ENCODE measurements at places on chromosomes 3 and 15.
A peak's percentile ranks its signal among the peaks of the same experiment; 100 is the strongest.

DNA sequence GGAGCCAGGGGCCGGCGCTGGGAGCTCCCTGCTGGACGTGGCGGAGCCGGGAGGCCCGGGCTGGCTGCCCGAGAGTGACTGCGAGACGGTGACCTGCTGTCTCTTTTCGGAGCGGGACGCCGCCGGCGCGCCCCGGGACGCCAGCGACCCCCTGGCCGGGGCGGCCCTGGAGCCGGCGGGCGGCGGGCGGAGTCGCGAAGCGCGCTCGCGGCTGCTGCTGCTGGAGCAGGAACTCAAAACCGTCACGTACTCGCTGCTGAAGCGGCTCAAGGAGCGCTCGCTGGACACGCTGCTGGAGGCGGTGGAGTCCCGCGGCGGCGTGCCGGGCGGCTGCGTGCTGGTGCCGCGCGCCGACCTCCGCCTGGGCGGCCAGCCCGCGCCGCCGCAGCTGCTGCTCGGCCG, 1.5 kb downstream of the SMAD6 start:
- no peak for DNase-seq

GRCh38 chr3:9033867-9034266, 70.6 kb upstream of the RAD18 start:
- no peak for DNase-seq

GRCh38 chr3:188624828-188625227, 470.9 kb downstream of the LPP start:
- DNase-seq = no peak

- no peak for DNase-seq
Observed at GRCh38 chr3:113240841-113241240, 29.5 kb downstream of the BOC start.

- no peak for DNase-seq
Observed at GRCh38 chr15:76844096-76844495, 61.0 kb downstream of the SCAPER start.

GRCh38 chr3:15601399-15602145, at the start of the genes BTD and HACL1:
BTD (plus strand) TSS chr3:15601745; CDS start chr3:15635440, 33,695 bp downstream.
HACL1 (minus strand) TSS chr3:15601569; CDS start chr3:15601463, 106 bp downstream.
- DNase-seq = peak; percentile 96

- DNase-seq = no peak
Observed at GRCh38 chr3:108554913-108555571, 34.2 kb downstream of the CIP2A start.

GRCh38 chr3:130395331-130395730, 49.9 kb downstream of the COL6A5 start:
- DNase-seq = no peak

DNA sequence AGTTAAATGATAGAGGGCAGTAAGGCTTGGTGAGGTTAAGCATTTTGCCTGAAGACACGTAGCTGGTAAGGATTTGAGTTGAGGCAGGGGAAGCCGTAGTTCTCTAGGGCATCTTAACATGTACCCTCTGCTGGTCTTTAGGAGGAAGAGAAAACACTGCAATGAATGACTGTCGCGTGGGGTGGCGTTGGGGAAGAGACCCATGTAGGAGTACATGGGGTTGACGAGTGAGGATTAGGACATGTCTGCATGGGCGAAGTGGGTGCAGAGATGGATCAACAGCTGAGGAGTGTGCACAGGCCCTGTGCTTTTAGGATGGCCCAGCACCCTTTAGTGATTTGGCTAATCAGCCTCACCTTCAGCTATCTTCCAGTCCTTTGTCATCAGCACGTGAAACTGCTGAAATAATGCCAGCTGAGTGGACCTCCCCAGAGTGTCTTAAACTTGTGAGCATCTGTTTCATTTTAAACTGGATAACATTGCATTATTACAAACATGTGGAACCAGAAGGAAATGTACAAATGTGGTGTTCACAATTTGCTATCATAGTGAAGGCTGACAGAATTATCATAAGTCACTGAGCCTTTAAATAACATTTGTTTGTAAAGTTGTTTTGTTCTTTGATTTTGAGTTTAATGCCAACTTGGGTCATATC, 15.3 kb downstream of the P2RY14 start:
- no peak for DNase-seq

- DNase-seq = no peak
Observed at GRCh38 chr3:58375254-58375653, 42.6 kb downstream of the PXK start.

- DNase-seq = no peak
Observed at GRCh38 chr15:92277776-92278175, 115.9 kb upstream of the ST8SIA2 start.

GRCh38 chr3:13080591-13080990, 7.4 kb upstream of the IQSEC1 start:
- DNase-seq = no peak

GRCh38 chr3:138767498-138768104, 67.1 kb downstream of the PIK3CB start:
- no peak for DNase-seq

GRCh38 chr3:144142151-144142840, 170.7 kb downstream of the DIPK2A start:
- no peak for DNase-seq

DNA sequence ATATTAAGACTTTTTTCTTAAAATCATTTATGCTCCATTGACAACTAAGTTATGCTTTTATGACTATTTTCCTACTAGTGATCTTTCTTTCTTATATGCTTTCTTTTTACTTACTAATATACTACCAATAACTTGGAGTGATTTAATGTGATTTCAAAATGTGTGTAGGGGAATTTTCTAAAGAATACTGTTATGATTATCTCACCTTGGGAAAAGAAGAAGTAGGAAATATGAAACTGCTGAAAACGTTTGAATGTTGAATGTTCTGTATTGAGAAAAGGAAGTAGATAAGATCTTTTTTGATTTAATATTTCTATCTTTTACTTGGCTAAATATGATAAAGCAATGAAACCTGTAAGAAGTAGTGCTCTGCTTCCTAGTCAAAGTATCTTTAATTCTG, 7.8 kb upstream of the CD200R1 start:
- no peak for DNase-seq

DNA sequence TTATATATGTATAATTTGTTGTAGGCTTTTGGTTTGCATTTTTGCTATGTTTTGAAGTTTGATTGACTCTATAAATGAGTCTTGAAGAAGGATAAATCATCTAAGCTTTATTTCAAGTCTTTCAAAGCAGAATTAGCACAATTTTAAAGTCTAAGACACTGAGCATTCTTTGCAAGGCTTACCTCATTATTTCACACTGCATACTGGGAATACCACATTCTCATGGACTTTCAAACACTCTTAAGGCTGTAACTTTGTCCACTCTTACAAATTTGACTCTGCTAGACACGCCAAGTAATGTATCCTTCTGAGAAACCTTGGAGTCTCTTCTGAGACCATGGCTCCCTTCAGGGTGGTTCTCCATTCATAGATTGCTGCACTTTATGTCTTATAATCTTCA, 281.3 kb upstream of the COL8A1 start:
- no peak for DNase-seq

DNA sequence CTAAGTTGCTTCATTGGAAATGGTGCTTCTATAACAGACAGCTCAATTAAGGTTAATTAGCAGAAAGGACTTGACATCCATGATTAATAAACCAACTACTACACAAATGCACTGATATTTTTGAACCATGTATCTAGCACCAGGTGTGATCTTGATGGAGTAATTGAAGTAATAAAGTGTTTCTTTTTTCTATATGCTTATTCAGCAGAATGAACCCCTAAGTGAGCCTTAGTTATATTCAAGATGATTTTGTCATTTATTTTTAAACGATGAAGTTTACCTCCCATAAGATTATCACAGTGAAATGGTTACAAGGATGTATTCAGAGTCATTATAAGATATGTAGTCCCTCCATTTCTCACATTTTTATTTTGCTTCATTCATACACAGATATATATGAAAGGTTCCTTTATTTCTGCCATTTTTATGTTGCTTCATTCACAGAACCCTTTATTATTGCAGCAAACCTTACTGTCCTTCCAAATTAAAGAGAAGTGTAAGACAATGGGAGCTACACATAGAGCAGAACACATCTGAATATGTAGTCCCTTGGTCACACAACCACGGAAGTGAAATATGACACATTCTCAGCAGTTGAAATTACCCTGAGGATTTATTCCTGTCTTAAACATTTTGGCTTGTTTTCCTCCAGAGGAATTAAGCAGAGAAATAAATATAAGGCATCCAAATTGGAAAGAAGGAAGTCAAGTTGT, 295.0 kb downstream of the RAP2B start:
- no peak for DNase-seq

DNA sequence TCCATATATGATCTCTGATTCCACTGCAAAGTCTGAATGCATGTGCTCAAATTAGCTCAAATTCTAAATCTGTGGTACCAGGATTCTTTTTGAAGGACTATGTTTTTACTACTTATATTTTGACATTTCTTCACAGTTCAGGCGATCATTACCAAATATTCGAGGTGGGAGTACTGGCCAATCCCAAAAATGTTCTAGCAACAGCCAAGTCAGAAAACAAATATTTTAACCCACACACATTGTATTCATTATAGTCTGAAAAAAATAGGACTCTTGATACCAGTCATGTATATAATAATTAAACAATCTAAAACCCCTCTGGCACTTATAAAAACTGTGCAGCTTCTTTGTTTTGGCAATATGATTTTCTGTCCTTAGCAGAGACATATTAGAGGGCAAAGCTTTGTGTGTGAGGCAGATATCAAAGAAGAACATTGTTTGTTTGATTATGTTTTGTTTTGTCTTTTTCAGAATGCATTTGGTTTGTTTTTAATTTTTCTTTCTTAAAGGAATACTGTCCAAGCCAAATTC, 37.4 kb downstream of the FGF7 start:
- no peak for DNase-seq

GRCh38 chr15:78629031-78629715, 8.4 kb upstream of the CHRNA3 start:
- DNase-seq = no peak

- DNase-seq = no peak
Observed at GRCh38 chr3:46932455-46933225, 43.9 kb downstream of the CCDC12 start.

DNA sequence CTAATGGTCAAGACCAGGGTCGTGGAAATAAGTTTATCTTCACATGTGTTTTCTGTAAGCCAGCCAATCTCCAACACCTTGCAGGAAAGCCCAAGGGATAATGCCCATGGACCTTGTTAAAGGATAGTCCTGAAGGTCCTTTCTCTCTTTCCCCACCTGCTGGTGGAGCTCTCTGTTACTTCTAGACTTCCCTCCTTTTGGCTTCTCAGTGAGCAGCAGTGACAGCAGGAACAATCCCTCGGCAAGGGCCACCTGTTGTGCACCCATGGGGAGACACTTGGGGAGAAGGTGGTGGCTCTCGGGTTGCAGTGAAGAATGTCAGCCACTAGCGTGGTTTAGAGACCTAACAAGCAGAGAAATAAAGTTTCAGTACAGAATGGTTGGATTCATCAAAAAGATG, 84.0 kb upstream of the OSBPL11 start:
- no peak for DNase-seq

GRCh38 chr3:55584030-55584429, 96.9 kb upstream of the WNT5A start:
- DNase-seq = no peak

DNA sequence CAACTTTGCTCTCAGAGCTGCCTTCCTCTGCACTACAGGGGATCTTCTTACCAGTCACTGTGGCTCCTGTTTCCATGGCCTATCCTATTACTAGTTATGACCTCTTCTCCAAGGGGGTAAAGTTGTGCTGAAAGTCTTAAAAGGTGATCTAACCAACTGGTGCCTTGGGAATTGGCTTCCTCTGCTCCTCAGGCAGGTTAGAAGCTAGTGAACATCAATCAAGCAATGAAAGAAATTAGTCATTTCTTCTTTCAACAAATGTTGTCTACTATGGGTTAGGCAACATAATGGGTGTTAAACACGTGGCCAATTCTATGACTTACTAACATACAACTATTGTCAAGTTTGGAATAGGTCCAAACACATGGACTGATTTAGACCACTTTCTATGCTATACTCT, 571.4 kb upstream of the NAALADL2 start:
- DNase-seq = no peak

GRCh38 chr15:78842519-78842918, 30.2 kb upstream of the MORF4L1 start:
- DNase-seq = no peak

DNA sequence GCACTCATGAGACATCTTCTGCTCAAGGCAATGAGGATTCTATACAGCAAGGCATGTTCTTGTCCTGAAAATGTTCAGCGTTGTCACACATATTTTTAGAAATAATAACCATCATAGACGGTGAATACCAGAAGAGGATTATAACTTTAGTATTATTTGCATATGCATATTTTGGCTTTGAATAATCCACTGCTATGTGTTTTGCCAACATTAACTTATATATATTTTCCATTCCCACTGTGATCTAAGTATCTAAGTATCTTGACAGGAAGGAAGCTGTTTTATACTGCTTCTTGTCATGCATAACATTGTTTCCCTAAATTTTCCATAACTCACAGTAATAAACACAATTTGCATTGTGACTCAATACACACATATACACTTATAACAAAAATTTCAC, 509.5 kb downstream of the TBL1XR1 start:
- DNase-seq = no peak

DNA sequence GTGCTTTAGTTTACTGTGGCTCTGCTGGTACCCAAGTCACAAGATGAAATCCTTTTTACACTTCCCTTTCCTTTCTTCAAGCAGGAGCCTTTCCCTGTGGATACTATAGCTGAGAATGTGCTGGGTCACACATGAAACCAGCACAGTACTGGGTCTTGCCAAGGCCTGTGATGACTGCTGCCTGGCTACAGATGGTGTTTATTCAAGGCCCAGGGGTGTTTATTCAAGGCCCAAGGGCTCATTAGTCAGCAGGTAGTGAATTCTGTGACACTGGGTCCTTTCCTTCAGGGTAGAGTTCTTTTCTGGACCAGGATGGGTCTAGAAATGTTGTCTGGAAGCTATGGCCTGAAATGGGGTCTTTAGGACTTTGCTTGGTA, 99.4 kb downstream of the SH3GL3 start:
- DNase-seq = no peak

GRCh38 chr3:187628169-187628568, 42.0 kb downstream of the SST start:
- DNase-seq = no peak

DNA sequence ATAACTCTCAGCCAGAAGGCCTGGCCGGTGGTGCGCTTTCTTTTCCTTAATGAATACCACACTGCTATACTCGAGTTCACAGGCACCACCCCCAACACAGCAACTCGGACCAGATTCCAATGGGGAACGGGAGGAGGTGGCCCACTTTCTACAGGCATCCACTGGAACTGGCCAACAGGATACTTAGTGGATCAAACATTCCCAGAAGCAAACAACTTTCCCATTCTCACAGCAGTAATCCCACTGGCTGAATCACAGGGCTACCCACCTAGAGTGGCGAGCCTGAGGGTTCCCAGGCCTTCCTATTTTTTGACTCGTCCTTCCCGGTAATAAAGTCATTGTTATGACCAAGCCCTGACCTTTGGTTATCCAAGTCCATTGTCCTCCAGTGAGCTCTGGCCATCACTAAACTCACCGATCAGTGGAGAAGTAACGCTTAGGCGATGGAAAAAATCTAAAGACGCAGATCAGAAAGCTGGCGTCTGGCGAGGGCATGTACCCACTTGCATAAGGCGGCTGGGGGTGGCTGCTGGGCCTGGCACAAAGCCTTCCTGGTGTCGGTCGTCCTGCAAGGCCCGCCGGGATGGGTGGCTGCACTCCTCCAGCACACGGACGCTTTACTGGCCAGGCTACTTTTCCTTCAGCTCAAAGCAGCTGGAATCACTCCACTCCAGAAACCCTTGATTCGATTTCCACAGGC, 1.2 kb downstream of the EOGT start:
- DNase-seq = no peak

All from activated effector memory CD4-positive, alpha-beta T cell treated with Interleukin-2 at 50 U/mL for 16 hours (primary cell).